ENCODE measurements at places on chromosomes 2 and 18.

DNA sequence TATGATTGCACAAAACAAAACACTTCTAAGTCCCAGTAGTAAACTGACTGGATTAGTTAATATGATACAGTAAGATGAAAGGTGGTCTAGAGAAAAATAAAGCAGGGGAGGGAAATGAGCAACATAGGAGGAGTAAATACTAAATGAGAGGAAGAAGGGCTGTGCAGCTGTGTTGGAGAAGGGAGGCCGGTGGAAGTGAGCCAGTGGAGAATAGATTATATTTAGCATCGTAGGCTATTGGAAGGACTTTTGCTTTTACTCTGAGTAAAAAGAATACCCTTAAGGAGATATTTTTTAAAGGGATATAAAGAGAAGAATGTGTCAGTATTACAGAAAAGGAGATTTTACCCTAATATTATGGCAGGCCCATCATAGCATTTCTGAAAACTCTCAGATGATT lies 12.7 kb downstream of the WDR75 start:
- DNase-seq: no peak

DNA sequence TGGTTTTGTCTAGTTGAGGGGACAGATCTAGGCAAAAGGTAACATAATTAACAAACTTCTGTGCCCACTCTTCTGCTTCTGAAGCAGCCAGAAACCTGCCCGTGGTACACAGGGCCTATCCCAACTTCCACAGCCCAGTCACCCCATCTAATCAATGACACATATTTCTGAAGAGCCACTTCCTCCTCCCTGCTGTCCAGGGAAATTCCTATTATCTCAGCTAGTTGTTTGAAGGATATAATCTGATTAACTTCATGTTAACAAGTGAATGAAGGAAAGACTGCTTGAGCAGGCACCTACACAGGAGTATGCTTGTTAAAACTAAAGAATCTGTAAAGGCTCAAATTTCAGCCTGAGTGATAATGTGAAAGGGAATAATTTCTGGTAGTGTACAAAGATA lies 61.4 kb downstream of the CCDC148 start:
- no peak for DNase-seq

DNA sequence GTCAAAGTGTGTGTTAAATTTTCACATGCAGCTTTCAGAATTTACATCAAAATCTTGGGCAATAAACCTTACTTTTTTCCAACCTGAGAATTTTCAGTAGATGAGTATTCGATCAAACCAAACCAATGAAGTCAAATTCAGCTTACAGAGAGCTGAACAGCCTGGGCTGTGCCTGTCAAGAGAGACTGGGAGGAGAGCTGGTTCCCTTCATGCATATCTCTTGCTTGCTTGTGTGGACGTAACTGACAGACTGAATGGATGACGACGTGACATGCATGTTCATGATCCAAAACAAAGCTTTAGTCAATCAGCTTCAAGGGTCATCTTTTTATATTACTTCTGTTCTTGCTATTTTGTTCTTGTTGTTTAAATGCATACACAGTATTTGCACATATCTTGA lies 145.2 kb downstream of the GALNT3 start:
- DNase-seq: no peak

DNA sequence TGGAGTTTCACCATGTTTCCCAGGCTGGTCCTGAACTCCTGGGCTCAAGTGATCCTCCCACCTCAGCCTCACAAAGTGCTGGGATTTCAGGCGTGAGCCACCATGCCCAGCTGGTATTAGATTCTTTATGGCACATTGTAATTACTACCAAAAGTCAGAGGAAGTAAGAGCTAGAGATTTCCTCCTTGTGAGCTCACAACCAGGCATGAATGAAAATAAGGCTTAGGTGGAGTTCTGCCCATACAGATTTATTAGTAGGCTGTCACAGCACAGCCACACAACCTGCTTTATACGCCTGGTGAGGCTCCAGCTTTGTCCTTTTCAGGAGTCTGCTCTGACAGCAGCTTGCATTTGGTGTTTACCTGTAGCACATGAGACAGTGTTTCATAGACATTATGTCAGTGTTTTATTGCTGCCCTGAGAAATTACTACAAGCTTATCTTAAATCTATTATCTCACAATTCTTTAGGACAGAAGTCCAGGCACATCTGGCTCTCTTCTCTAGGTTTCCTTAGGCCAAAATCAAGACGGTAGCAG lies 156.6 kb downstream of the TANC1 start:
- DNase-seq: no peak

- DNase-seq: no peak
These were observed 29.8 kb upstream of the MRPL33 start for GRCh38 chr2:27741673-27742072.

DNA sequence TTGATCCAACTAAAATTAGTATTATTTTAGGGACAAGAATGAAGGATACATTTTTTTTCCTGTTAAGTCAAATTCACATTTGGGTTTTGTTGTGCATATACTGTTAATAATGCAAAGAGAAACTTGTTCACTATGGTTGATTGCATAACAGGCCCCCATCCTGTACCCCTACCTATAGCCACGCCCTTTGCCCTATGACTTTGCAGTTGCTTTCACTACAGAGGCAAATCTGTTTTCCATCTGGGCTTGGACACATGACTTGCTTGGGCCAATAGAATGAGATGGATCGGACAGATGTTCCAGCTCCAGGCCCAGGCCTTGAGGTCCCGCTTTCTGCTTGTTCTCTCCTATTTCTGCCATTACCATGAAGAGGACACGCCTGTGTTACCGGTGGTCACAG lies 278.5 kb upstream of the HNRNPA3 start:
- no peak for DNase-seq

GRCh38 chr2:166230724-166231070 lies 102.9 kb upstream of the SCN1A start:
- no peak for DNase-seq

DNA sequence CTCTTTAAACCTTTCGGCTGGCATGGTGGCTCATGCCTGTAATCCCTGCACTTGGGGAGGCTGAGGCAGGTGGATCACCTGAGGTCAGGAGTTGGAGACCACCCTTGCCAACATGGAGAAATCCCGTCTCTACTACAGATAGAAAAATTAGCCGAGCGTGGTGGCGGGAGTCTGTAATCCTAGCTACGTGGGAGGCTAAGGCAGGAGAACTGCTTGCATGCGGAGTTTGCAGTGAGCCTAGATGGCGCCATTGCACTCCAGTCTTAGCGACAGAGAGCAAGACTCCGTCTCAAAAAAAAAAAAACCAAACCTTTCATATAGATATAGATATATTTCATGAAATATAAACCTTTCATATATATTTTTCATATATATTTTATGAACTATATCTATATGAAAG lies 864.7 kb downstream of the TRIB2 start:
- DNase-seq: no peak

GRCh38 chr18:57923611-57924010 lies 120.4 kb upstream of the NEDD4L start:
- DNase-seq: no peak

DNA sequence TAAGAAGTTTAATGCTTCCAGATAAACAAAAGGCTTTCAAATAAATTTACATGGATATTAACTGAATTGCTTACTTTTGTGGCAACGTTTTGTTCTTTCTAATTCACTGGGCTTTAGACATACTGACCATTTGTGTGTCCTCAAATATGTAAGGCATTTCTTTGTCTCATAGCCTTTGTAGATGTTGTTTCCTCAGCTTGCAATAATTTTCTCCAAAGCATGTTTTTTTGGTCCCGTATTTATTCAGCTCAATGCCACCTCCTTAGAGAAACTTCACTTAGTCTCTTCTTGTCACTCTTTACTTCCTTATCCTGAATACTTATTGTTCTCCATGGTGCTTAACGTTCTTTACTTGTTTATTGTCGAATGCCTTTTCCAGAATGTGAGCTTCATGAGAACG lies 98.5 kb downstream of the NUP35 start:
- no peak for DNase-seq

GRCh38 chr2:80169811-80170594 lies 134.5 kb downstream of the LRRTM1 start:
- DNase-seq: no peak

DNA sequence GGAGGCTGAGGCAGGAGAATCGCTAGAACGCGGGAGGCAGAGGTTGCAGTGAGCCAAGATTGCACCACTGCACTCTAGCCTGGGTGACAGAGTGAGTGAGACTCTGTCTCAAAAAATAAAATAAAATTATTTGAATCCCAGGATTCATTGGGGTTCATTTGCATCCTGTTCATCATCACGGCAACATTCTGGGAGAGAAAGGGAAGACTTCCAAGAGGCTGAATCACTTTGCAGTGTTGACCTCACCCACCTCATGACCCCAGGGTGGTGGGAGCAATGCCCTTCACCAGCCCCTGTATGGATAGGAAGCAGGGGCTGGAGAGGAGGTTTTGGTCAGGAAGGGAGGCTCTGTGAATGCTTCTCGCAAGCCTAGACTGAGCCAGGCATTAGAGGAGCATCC lies 195.6 kb downstream of the CTIF start:
- no peak for DNase-seq

GRCh38 chr18:44816477-44816876 lies 135.8 kb downstream of the SETBP1 start:
- no peak for DNase-seq

DNA sequence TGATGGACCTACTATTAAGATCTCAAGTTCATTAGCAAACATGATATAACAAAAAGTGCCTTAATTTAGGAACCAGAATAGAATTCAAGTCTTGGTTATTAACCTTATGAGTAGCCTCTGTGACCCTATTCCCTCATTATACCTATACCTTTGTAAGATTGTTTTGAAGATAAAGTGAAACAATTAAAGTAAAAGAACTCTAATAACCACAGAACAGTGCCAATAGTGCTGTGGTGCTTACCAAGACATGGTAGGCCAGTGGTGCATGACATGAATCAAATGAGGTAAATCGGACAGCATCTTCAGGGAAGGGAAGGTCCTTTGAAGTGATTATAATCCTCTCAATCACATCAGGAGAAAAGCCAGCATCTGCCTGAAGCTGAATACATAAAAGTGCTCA lies 36.4 kb downstream of the METTL4 start:
- no peak for DNase-seq

DNA sequence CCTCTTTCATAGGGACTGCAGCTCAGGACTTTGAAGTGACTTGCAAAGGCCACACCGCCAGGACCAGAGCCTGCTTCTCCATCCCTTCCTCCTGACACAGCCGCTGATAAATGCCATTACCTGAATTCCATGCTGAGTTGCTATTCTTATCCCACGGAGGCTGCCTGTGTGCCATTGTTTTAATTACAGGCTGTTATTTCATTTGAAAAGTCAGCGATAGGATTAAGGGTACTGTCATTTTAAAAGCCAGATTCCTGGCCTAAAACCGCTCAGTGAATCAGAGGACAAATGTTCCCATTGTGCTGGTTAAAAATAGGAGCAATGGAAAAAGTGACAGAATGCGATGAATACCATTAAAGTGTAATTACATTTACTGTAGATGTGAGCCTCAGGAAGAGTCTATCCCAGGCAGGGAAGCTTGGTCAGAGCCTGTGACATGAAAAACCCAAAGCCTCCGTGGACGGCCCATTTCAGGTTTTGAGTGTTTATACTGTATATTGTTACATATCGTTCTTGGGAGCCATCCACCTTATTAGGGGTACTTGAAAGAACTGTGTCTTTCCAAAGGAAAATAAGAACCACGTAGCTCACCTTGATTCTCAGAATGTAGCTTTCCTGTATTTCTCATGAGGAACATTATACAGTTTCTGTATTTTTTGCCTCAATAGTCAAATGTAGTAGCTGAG lies 41.3 kb downstream of the PDCL3 start:
- DNase-seq: no peak

DNA sequence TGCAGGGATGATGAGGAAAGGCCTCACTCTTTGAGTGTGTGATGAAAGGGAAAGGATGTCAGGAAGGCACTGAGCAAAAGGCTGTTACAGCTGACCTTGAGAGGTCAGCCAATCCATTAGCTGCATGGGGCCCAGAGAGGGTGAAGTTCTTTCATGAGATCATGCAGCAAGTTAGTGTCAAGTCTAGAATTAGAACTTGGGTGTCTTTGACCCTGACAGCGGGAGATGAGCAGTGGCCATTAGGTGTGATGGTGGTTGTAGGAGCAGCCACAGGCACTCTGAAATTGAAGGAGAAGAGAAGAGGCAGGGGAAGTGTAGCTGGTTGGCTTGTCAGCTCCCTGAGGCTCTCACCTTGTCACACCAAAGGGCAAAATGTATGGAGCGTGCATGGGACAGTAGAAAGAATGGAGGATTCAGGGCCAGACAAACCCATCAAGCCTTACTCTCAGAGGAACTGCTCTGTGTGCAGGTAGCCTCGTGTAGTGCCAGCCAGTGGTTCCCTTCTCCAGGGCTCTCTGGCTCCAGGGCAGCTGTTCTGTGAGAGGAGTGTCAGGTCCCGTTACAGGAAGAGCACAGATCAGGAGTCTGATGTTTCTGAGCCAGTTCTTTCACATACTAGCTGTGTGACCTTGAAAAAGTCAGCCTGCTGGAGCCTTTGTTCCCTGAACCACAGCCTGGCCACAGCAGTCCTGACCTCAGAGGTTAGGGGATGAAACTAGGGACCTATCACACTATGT lies 35.9 kb downstream of the MAP4K4 start:
- no peak for DNase-seq

DNA sequence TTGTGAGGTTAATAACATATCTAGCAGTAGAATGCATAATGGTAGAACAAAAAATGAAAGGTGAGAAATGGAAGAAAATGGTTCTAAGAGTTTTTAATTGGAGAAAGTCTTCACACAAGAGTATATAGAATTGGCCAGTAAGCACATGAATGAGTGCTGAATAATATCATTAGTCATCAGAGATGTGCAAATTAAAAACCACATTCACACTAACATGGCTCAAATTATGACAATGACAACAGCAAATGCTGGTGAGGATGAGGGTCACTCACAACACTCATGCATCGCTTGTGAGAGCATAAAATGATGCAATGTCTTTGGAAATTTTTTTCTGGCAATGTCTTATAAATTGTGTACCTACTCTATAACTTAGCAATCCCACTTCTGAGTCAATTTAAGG lies 1355.4 kb upstream of the ACVR2A start:
- DNase-seq: no peak

- no peak for DNase-seq
These were observed 3.7 kb upstream of the FEV start for GRCh38 chr2:218988650-218989049.

DNA sequence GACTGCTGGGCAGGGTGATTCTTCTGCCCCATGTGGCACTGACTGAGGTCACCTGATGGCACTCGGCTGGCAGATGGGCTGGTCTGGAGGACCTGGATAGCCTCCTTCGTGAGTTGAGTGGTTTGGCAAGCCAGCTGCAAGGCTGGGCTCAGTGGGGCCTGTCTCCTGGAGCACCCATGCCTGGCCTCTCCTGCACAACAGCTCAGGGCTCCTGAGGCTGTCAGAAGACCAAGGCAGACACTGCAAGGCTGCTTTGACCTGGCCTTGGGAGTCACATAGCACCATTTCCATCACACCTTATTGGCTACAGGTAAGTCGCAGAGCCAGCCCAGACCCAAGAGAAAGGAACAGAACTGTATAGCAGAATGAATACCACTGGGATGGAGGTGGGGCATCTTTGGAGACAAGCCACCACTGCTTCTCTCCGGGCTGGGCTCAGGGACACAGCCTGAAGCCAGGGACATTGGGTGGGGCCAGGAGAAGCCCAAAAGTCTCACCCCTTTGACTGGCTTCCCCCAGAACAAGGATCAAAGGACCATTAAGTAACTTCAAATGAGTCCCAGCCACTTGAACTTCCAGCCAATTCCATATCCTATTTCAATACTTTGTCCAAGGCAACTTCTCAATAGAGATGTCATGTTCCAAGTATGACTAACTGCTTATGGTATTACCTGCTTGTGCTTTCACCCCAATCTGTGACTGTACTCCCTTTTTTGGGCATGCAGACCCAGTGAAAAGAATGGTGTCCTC lies 156.3 kb downstream of the CABLES1 start:
- no peak for DNase-seq

- no peak for DNase-seq
These were observed 49.9 kb upstream of the CYP1B1 start for GRCh38 chr2:38125842-38126241.

GRCh38 chr18:49026501-49027373 lies 76.0 kb upstream of the SMAD7 start:
- DNase-seq: no peak
